ENCODE measurements at places on chromosomes 1 and 21.

- DNase-seq, result no peak
Observed at GRCh38 chr1:19424651-19425570, 60.4 kb downstream of the CAPZB start.

DNA sequence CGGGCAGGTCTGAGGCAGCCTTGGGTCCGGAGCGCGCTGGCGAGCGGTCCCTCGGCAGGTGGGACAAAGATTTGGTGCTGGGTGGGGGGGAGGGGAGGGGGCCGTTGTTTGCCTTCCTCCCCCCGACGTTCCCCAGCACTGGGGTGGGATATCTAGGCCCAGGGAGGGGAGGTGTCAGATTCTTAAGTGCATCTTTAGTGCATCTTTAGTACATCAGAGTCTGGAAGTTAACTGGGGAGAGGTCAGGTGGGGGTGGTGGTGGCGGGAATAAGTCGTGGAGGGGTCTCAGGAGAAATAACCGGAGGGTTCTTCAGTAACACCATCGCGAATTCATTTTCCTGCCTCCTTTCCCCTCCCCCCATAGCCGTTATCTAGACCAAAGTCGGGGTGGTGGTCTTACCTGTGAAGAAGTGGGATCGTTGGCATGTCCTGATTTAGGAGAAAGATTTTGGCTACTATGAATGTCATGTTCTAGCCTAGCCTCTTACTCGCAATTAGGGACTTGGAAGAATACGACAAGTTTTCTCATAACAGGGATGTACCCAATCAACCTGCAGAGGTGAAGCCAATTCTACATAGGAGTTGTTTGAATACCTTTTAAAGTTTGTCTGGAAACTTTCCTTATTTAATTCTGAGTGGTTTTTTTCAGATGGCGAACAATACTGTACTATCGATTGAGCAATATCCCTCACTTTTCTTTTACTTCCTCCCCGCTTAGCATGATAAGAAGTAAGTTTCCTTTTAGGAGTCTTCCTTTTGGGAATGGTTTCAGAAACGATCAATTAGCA is 886 bp downstream of the ZMYM4 start:
- DNase-seq, result no peak

DNA sequence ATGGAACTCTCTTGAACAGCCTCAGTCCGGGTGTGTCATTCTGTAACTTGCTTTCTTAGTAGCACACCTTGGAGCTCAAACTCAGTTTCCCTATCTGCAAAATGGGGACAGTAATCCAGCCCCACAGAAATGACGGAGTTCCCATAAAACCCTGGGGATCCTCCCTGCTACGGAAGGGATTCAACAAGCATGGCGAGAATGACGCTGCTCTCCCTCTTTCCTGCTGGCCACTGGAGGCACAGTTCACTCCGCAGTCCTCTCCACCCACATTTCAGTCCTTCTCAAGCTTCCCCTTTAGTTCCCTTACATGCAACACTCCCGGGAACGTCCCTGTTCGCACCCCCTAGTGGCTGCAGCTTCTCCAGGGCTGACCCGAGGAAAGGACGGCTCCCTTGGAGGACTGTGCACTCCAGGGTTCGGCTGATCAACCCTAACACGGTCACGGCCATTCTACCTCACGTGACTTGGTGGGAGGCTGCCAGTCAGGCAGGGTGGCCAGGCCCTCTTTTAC is 20.6 kb downstream of the RUNX3 start:
- DNase-seq, result no peak

- DNase-seq, result no peak
Observed at GRCh38 chr1:15719381-15720120, 16.5 kb upstream of the SLC25A34 start.

DNA sequence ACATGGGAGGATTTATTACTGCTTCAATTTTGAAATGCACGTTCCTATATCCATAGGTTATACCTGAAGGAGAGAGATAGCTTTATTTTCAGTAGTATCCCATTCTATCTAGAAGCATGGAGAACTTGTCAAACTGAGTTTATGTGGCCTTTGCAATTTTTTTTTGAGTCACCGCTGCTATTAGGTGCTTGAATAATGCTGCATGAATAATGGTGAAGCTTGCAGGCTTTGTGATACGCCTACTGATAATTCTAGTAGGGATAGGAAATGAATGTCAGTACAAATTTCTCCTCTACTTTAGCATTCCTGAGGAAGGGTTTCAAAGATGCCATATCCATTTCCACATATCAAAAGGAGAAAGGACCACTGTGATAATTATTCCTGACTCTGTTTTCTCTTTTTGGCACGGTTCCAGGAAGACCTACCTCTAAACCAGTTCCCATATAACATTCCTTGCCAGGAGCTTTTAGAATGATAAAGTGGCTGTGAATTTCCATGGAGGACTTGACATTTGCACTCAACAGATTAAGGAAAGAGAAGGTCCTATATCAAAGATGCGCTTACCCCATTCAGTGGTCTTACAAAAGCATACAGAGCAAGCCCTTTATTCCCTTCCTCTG is 83.5 kb downstream of the SPATA46 start:
- no peak for DNase-seq

- no peak for DNase-seq
Observed at GRCh38 chr1:197838836-197839235, 63.6 kb upstream of the DENND1B start.

DNA sequence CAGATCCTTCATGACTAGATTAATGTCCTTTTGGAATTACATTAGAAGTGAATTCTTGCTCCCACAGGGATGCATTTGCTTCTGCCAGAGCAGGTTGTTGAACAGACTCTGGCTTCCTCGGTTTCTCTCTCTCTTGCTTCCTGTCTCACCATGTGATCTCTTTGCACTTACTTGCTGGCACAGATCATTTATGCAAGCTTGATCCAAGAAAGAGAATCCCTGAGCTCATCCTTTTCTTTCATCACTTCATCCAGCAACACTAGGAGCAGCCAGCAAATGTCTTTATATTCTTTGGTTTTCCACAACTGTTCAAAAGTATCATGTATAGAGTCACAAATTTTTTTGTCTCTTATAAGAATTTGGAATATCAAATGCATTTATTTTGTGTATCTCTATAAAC is 313.5 kb downstream of the ZNF326 start:
- no peak for DNase-seq

DNA sequence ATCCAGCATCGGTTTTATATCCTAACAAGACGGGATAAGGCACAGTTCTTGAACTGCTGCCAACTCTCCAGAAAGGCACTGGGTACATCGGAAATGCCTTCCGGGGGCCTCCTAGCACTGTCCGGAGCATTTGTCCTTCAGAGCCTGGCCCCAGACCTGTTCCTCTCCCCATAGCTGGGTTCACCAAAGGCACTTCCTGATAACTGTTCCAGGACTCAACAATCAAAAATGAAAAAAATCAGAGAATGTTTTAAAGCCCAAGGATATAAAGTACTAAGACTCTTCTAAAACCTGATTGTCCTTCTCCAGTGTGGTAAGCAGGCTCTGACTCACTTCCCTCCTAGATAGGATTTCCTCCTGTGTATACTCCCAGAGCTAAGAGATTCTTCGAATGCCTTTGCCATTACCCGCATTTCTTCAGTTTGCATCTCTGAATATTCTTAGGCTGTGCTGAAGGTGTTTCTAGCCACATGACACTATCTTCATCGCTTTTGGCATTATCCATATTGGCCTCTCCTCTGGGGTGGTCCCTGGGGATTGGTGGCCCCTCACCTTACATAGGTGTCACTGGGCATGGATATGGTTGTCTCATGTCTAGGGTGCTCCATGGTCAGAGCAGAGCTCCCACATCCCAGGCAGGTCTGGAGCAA is 112.9 kb downstream of the ZBTB18 start:
- no peak for DNase-seq

GRCh38 chr1:24298606-24299005 is 20.6 kb upstream of the GRHL3 start:
- no peak for DNase-seq

DNA sequence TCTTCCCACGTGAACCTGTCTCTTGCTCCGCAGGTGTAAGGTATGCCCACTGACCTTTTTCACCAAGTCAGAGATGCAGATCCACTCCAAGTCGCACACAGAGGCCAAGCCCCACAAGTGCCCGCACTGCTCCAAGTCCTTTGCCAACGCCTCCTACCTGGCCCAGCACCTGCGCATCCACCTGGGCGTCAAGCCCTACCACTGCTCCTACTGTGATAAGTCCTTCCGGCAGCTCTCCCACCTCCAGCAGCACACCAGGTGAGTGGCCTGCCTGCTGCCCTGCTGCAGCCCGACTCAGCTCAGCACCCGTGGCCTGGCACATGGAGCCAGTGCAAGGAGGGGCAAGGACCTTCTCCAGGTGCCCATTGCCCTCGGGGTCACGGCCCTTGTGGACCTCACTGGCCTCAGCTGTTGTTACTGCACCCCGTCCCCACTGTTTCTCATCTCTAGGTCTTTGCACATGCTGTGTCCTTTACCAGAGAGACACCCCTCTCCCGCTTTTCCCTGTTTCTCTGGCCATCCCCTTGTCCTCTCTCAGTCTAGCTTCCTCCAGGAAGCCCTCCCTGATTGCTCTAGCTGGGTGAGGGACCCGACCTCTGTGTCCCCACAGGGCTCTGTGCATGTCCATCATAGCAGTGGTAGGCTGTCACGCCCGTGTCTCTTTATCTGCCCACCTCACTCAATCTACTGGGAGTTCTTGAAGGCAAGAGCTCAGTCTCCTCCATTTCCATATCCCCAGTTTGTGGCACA is 25.4 kb downstream of the ZNF362 start:
- no peak for DNase-seq

DNA sequence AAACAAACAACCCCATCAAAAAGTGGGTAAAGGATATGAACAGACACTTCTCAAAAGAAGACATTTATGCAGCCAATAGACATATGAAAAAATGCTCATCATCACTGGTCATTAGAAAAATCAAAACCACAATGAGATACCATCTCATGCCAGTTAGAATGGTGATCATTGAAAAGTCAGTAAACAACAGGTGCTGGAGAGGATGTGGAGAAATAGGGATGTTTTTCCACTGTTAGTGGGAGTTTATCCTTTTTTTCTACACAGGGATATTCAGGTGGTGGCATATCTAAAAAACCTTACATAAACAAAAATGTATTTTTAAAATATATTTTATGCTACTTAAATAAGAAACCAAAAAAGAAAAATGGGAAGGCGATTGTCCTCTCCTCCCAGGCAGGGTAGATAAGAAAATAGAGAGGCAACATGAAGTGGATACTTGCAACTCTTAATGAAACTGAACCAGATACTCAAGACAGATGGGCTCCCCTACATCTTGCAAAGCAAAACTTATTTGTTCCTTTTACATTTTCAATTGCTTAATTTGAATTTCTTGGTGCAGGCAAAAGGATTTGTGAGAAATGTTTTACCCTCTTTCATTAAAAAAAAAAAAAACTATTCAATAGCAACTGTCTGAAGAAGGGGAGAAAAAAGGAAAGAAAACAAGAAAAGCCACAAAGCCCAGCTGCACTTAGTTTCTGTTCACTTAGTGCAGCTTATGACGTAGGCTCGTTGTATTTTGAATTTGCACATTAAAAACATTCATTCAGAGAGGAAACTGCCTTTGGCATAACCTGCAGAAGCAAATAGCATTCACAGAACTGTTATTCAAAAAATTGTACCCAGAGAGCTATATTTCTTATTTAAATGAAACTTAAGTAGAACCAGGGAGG is 36.9 kb upstream of the RGS1 start:
- DNase-seq, result peak; percentile 31

DNA sequence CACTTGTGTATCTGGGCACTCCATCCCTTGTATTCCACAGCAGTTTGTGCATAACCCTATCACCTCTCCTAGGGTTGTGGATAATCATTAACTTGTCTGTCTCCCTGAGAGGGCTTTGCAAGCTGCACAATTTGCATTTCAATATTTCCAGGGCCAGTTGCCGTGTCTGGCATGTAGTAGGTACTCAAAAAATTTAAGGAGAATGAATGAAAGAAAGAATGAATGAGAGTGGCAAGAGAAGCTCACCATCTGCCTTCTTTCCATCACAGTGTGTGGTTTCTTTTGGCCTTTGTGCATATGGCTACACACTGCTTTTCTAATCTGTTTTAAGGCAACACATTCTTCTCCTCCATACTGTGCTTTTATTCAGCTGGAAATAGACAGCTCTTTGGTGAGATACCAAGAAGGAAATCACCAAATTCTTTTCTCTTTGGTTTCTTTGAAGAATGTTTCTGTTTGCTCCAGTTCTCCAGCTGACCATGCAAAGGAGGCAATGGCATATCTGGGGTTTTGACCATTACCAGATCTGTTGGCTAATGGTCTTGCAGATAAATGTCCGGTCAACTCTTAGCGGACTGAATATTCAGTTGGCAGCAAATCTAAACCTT is 49.4 kb downstream of the NGF start:
- no peak for DNase-seq

DNA sequence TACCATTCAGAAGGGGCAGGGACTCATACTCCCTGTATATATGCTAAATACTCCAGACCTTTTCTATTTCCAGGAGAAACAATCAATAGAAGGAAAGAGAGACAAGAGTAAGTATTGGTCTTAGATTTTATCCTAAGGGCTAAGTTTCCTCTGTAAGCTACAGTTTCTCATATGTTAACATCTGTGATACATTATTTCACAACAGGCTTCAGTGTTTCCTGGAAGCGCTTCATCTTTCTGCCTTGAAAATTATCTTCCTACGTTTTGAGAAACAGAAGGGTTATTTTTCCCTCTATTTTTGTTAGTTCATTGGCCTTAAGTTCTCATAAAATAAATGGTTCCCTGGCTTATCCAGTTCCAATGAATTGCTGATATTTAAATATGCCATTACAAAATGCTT is 15.6 kb downstream of the FMO1 start:
- DNase-seq, result no peak

- no peak for DNase-seq
Observed at GRCh38 chr1:94549706-94550105, 8.1 kb upstream of the F3 start.

- no peak for DNase-seq
Observed at GRCh38 chr1:95146637-95147036, 29.5 kb downstream of the TLCD4 start.

DNA sequence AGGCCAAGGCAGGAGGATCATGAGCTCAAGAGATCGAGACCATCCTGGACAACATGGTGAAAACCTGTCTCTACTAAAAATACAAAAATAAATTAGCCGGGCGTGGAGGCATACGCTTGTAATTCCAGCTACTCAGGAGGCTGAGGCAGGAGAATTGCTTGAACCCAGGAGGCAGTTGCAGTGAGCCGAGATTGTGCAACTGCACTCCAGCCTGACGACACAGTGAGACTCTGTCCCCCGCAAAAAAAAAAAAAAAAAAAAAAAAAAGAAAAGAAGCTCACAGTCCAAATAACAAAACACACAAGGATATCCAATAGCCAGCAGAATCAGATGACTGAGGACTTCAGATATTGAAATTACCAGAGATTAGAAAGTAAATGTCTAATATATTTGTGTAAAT is 11.8 kb downstream of the AHCTF1 start:
- no peak for DNase-seq

- DNase-seq, result no peak
Observed at GRCh38 chr1:63004868-63005267, 220.9 kb downstream of the ATG4C start.

DNA sequence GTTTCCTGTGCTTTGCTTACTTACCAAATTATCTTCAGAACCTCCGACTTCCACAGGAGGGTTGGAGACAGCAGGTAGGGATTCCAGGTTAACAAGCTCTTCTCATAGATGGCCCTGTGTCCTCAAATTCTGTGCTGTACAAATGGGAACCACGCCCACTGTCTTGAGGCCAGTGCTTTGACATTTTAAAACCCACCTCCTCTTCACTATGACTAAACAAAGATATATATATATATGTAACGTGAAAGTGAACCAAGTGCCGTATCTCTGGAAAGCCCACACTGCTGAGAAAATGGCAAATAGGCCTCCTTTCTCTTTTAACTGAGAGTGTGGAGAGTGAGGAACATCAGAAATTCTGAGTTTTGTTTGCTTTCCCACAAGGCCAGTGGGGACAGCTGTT is 99.6 kb downstream of the ZBTB18 start:
- no peak for DNase-seq

GRCh38 chr1:57309630-57310029 is 114.2 kb downstream of the DAB1 start:
- DNase-seq, result no peak

Measured in effector CD4-positive, alpha-beta T cell (primary cell).